Panc1 (cell line): ENCODE measurements at places on chromosomes 4 and X. TPM values are rescaled to one million over a fixed set of nuclear protein-coding genes. Genes with fewer than 3 reads are reported as not detected.

Gene MTTP
- 0.26 TPM for total RNA-seq

Gene G6PD
- total RNA-seq, result 615 TPM

Gene SMIM43
- not detected for total RNA-seq

Gene XAGE2
- total RNA-seq, result not detected

Gene LAMTOR3
- total RNA-seq, result 20.3 TPM

Gene NAP1L5
- 0.67 TPM for total RNA-seq
